ENCODE measurements at places on chromosomes 16 and 17.

DNA sequence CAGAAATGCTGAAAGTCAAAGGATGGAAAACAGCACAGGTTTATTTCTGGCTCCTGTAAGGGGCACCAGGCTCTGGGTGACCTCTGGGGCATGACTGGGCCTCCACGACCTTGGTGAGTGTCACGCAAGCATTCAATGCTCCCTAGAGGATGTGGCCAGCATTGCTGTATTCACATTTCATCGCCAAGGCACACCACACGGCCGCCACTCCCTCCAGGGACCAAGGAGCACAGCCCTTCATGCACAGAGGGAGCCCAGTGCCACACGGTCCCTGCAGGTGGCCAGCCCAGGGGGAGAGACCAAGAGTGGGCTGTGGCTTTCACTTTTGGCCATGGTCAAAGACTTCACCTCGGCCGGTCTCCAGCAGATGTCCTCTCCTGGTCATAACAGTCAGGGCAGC, 137.4 kb upstream of the TNRC6C start:
- DNase-seq = peak; percentile 51

- no peak for DNase-seq
Observed at GRCh38 chr17:3885970-3886369, 6.9 kb downstream of the CAMKK1 start.

- DNase-seq = no peak
Observed at GRCh38 chr16:89135166-89135565, 36.4 kb upstream of the CDH15 start.

GRCh38 chr17:835263-835662, 53.1 kb downstream of the MRM3 start:
- no peak for DNase-seq

GRCh38 chr17:11240041-11240840, 772 bp upstream of the SHISA6 start:
- DNase-seq = peak; percentile 13

- DNase-seq = peak; percentile 83
Observed at GRCh38 chr17:51371732-51372151, 111.4 kb downstream of the UTP18 start.

DNA sequence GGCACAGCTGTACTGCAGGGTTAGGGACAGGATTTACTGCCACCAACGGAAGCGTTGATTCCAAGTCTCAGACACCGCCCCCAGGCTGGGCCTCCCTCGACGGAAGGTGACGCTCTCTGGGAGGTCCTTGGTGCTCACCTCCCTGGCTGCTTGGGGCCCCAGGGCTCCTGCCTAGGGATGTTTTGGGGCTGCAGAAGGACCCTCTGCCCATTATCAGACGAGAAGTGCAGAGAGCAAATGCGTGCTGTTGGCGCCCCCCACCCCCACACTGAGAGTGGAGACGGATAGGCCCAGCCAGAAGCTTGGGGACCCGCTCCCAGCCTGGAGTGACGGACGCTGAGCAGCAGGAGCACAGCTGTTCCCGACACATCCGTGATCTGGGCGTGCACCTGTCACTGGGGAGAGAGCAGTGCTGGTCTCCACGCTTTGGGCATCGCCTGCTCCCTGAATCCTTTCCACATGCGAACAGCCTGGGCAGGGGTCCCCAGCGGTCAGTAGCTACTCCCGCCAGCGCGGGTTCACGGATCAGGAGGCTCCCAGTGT, 5.1 kb upstream of the SOX8 start:
- DNase-seq = no peak

GRCh38 chr17:58373923-58374322, 21.9 kb upstream of the SUPT4H1 start:
- no peak for DNase-seq

DNA sequence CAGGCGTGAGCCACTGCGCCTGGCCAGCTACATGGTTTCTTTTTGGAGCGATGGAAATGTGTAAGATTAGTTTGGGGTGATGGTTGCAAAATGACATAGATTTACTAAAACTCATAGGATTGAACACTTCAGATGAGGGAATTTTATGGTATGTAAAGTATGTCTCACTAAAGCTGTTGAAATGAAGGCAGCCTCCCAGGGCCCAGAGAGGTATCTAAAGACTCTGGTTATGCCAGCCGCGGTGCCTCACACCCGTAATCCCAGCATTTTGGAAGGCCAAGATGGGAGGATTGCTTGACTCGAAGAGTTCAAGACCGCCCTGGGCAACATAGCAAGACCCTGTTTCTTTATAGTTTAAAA, 254.9 kb downstream of the PARN start:
- no peak for DNase-seq

- no peak for DNase-seq
Observed at GRCh38 chr16:56479469-56479868, 28.1 kb downstream of the OGFOD1 start.

- no peak for DNase-seq
Observed at GRCh38 chr16:74888232-74888862, 96.6 kb downstream of the WDR59 start.

DNA sequence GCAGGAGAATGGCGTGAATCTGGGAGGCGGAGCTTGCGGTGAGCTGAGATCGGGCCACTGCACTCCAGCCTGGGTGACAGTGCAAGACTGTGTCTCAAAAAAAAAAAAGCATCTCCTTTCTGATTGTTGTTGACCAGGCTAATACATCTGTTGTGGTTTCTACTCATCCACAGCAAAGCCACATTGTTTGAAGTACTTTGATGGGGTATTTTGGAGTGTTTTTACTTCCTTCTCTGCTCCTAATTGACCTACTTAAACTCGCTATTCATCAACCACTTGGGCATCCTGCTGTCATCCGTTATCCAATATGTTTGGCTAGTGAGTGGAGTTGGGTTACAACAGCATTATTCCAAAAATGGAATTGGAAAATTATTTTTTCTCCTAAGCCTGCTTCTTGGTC, 3.5 kb upstream of the CDC27 start:
- DNase-seq = peak; percentile 74

DNA sequence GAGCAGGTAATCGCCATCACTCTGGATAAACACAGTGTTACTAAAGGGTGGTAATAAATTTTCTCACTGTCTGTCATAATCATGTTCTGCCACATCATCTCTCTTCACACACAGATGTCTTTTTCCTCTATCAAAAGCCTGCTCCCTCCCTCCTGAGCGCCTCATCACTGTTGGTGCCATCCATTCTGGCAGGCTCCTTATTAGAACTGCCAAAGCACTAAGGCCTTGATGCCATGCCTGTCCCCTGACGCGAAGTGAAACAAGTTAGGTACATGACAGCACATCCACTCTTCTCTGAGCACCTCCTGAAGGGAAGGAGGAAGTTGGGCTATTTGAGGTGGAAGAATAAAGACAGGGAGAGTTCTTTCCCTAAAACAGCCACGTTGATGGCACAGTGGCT, 38.2 kb upstream of the AXIN2 start:
- no peak for DNase-seq

DNA sequence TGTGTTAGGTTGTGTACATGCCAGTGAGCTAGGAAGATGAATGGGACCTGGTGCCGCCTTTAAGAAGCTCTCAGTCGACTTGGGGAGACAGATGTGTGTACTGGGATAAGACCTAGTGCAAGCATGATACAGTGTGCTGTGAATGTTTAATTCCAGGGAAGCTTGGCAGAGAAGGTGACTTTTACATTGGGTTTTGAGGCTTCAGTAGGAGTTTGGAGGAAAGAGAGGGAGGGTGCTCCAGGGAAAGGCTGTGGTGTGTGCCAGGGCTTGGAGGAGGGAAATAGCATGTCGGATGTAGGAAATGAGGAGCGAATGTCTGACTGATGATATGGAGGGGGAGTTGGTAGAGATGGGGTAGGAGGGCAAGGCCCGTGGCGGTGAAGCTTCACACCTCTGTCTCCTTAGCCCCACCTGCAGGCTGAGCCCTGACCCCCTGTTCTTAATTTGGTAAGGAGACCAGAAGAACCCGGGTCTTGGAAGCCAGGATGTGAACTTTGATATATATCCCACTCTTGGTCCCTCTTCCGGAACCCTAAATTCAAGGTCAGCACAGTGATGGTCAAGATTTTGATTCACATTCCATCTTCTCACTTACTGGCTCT, 76.6 kb downstream of the PLCG2 start:
- DNase-seq = no peak

GRCh38 chr16:71746442-71747046, 22.0 kb upstream of the PHLPP2 start:
- DNase-seq = peak; percentile 82

- DNase-seq = peak; percentile 85
Observed at GRCh38 chr16:74511961-74512360, 90.7 kb upstream of the CLEC18B start.

GRCh38 chr16:785563-786535, 2.3 kb downstream of the RPUSD1 start:
- peak; percentile 78 for DNase-seq

DNA sequence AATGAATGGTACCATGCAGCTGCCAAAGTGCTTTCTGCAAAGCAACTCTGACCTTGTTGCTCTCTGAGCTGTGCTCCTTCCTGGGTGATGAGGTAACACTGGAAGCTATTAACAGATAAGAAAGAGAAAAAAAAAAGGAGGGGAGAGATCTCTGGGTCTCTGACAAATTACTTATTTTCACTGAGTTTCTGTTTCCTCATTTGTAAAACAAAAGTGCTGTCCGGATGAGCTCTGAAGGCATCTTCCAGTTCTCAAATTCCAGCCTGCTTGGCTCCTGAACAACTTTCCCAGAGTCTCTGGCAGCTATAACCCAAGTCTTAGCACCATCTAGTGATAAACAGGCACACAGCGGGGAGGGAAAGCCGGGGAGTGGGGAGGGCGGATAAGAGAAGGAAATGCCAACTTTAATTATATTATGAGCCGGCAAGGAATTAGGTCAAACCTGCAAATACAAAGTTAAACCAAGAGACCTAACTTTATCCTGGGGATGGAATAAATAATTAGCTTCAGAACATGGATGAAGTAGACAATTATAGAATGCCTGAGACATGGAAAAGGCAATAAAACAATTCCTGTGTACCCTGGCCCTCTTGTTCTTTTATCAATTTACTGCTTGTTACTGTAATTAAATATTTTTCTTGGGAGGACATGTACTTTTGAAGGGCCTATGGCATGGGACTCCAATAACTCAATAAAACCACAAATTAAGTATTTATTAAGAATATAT, 61.3 kb upstream of the KIFC3 start:
- peak; percentile 69 for DNase-seq
